ENCODE measurements at places on chromosomes 7 and 10. TPM values are rescaled to one million over a fixed set of nuclear protein-coding genes. Genes with fewer than 3 reads are reported as not detected.

DNA sequence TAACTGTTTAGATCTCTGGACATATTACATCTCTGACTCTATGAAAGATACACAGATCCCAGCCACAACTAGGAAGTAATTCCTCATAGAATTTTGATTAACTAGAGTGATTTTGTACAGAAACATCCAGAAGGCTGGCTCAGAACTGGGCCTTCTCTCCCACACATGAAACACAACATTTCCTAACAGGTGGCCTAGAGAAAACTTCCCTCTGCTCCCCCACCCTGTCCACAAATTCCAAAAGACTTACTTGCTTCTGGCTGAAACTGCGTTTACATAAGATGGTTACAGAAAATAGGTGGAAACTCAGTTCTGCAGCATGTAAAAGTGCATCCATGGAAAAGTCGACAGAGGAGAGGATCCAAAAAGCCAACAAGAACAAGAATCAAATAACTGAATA is 132.9 kb downstream of the FZD1 start:
- H3K36me3 ChIP-seq: no peaks in the 10 kb centered on the region
- no peak overlapping the region for H3K27ac ChIP-seq
- no peaks in the 10 kb centered on the region for H3K27me3 ChIP-seq
- DNase-seq: no peak

DNA sequence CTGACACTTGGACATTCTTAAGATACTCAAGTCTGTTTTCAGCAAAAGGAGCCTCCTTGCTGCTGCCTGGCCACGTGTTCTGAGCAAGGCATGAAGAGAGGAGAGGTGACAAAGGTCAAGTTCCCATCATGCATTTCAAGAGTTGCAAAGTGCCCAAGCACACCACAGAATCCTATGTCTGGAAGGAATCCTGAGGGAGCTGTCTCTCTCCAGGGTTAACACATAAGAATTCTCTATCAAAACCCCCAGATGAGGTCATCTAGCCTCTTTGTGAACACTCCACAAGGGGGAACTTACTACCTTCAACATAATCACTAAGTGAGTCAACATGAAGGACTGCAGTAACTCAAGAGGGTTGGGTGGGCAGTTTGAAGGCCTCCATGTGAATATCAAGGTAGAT is 155.5 kb downstream of the RNF216 start:
- no peaks in the 10 kb centered on the region for H3K27me3 ChIP-seq
- H3K4me3 ChIP-seq: no peak overlapping the region
- DNase-seq: no peak
- peaks cover 20% of the 10 kb centered on the region for H3K4me1 ChIP-seq
- no peak overlapping the region for H3K27ac ChIP-seq

DNA sequence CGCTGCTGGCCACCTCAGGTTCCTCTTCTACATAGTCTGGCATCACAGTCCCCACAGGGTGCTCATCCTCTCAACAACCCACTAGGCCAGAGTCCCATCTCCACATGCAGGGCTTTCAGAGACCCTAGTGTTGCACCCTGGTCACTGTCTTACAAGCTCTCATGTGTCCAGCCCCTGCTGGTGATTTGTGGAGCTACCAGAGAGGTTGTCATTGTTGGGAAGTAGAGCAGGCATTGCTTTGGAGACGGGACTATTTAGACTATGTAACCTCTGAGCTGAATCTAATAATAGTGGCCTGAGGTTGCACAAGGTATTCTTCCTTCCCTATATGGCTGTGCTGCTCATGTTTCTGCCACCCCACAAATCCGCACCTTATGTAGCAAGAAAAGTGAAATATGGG is 135.3 kb upstream of the VWC2 start:
- no peaks in the 10 kb centered on the region for H3K4me1 ChIP-seq
- no peak for DNase-seq
- no peaks in the 10 kb centered on the region for H3K27me3 ChIP-seq

DNA sequence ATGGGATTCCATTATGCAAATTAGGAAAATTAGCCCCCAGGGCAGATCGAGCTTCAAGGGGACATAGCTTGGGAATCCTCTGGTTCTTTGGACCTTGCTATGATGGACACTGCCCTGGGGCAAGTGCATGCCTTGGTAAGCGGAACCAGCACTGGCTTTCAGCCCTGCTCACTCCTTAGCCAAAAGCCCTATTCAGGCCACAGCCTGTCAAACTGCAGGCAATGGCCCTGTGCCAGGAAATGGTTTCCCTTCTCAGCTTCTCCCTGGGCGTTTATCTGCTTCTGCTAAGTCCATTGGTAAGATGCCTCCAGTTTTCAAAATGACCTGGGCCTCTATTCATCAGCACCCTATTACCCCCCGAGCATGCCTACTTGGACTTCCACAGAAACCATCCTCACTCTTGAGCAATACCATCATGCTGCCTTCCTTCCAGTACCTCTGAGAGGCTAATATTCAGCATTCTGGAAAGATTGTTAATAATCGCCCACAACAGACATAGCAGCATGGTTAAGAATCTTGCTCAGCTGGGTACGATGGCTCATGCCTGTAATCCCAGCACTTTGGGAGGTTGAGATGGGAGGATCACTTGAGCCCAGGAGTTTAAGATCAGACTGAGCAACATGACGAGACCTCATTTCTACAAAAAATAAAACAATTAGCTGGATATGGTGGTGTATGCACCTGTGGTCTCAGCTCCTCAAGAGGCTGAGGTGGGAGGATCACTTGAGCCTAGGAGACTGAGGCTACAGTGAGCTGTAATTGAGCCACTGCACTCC is 918.6 kb upstream of the AUTS2 start:
- H3K27me3 ChIP-seq: no peaks in the 10 kb centered on the region
- DNase-seq: no peak
- H3K36me3 ChIP-seq: no peaks in the 10 kb centered on the region
- no peak overlapping the region for H3K4me3 ChIP-seq
- no peaks in the 10 kb centered on the region for H3K4me1 ChIP-seq
- no peak overlapping the region for H3K27ac ChIP-seq

DNA sequence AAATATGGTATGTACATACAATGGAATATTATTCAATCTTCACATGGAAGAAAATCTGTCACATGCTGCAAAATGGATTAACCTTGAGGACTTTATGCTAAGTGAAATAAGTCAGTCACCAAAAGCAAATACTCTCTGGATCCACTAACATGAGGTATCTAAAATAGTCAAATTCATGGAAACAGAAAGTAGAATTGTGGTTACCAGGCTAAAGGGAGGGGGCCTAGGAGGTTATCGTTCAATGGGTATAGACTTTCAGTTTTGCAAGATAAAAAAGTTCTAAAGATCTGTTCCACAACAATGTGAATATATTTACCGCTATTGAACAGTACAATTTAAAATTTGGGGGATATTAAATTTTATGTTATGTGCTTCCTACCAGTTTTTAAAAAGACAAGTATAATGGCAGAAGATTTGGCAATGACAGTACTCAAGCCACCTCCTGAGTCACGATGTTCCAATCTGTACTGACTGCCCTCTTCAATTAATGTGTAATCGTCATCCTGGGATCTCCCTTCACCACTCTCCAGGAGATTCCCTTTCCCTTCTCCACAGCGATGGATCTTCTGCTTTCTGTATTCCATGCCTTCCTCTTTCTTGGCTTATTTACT is 32.3 kb upstream of the IL6 start:
- peaks cover 14% of the 10 kb centered on the region for H3K27me3 ChIP-seq
- H3K27ac ChIP-seq: peak overlapping the region; percentile 51
- H3K4me1 ChIP-seq: peaks cover 60% of the 10 kb centered on the region
- DNase-seq: no peak

DNA sequence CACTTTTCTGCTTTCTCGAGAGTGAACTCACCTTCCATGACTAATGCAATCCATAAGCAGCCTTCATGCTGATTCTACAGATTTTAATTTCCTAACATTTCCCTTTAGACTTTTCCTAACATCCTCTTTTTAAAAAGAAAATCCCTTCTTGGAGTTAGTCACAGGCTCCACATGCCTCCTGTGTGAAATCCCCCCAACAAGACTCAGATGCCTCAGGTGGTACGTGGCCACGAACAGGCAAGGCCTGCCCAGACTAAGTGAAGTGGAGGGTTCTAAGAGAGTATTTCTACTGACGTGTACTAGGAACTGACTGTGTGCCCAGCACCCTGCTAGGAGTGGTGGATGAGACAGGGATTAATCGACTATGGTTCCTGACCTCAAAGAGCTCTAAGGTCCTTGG is 125.9 kb upstream of the HPS1 start:
- no peaks in the 10 kb centered on the region for H3K36me3 ChIP-seq
- no peaks in the 10 kb centered on the region for H3K4me1 ChIP-seq
- H3K4me3 ChIP-seq: no peak overlapping the region
- no peak for DNase-seq
- H3K27me3 ChIP-seq: peaks cover 13% of the 10 kb centered on the region

DNA sequence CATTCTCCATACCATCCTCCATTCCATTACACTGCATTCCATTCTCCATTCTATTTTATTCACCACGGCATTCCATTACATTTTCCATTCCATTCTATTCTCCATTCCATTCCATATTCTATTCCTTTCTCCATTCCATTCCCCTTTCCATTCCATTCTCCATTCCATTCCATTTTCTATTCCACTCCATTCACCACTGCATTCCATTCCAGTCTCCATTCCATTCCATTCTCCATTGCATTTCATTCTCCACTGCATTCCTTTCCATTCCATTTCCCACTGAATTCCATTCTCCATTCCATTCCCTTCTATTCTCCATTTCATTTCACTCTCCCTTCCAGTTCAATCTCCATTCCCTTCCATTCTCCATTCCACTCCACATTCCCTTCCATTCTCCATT is 79.6 kb downstream of the NSUN6 start:
- no peaks in the 10 kb centered on the region for H3K4me1 ChIP-seq
- no peak overlapping the region for H3K4me3 ChIP-seq
- DNase-seq: no peak
- peaks cover 9% of the 10 kb centered on the region for H3K36me3 ChIP-seq
- no peak overlapping the region for H3K27ac ChIP-seq

GRCh38 chr10:28328346-28328745 is 25.5 kb upstream of the MPP7 start:
- H3K4me3 ChIP-seq: no peak overlapping the region
- H3K27me3 ChIP-seq: no peaks in the 10 kb centered on the region
- no peak for DNase-seq
- peaks cover 8% of the 10 kb centered on the region for H3K36me3 ChIP-seq
- H3K4me1 ChIP-seq: peaks cover 34% of the 10 kb centered on the region

The GIMAP7 gene
- 203 TPM for total RNA-seq

The NPSR1 gene
- total RNA-seq: not detected

Measured in activated naive CD8-positive, alpha-beta T cell treated with anti-CD3 and anti-CD28 coated beads, Interleukin-2, amount 10 ng/mL, durations not matched to agents 7 days and 5 days (primary cell).